D721Med (cell line): ENCODE measurements at places on chromosomes 2 and 18.

- DNase-seq, result no peak
Measured at GRCh38 chr2:85853499-85854165, 35.2 kb downstream of the ST3GAL5 start.

DNA sequence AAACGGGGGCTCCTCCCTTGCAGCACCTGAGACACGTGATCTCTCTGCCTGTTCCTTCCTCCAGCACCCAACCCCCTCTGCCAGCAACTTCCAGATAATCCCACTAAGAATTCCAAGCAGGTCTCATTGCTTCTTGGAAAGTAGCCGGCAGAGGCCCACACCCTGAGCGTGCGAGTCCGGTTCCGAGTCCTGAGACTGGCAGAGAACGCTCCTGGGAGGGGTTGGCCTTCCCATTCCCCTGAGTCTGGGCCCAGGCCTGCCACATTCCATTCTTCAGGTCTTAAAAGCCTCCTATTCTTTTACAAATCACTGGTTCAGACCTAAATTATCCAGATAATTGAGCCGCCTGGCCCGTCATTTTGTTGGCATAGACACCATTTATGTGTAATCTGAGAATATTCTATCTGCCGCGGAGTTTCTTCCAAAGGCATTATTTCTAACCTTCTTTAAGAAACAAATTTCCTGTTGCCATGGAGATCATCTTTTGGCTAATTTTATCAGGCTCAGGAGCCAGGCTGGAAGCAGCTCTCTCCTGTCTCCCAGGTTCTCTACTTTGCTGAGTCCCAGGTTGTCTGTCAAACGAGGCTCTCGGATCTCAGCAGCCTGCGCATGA is 165.4 kb downstream of the MYCN start:
- no peak for DNase-seq

DNA sequence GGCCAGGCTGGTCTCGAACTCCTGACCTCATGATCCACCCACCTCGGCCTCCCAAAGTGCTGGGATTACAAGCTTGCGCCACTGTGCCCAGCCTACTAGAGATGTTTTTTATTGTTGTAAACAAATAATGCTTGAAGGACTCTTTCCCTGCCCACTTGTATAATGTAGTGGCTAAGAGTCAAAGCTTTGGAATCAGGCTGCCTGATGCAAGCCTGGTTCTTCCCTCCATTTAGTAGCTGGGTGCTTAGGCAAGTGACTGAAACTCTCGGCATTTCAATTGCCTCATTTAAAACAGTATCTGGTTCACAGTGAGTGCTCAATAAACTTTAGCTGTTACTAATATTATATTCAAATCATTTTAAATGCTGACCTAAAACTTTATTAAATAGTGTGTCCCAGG is 264.0 kb upstream of the FBXO11 start:
- DNase-seq, result no peak

- DNase-seq, result no peak
Measured at GRCh38 chr2:9538000-9538507, 17.6 kb downstream of the ADAM17 start.

- DNase-seq, result no peak
Measured at GRCh38 chr18:48409591-48410094, 460 bp upstream of the ZBTB7C start.

GRCh38 chr2:165952741-165953211 is 800 bp downstream of the TTC21B start:
- DNase-seq, result no peak

DNA sequence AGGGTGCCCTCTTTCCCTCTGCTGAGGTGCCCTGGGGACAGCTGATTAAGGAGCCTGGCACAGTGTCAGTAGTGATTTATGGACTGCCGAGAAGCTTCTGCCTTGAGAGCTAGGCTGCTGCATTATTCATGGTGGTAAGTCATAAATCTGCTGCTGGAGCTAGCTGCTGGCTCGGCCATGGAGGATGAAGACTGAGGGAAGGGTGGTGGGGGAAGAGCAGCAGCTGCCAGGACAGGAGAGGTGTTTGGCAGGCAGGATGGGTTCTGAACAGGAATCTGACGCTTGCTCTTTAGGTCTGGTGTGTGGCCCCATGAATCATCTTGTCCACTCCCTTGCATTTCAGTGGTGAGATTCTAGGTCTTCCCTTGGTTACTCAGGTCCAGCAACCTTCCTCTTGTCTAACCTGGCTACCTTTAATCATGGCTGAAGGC is 296.3 kb downstream of the DYSF start:
- no peak for DNase-seq

DNA sequence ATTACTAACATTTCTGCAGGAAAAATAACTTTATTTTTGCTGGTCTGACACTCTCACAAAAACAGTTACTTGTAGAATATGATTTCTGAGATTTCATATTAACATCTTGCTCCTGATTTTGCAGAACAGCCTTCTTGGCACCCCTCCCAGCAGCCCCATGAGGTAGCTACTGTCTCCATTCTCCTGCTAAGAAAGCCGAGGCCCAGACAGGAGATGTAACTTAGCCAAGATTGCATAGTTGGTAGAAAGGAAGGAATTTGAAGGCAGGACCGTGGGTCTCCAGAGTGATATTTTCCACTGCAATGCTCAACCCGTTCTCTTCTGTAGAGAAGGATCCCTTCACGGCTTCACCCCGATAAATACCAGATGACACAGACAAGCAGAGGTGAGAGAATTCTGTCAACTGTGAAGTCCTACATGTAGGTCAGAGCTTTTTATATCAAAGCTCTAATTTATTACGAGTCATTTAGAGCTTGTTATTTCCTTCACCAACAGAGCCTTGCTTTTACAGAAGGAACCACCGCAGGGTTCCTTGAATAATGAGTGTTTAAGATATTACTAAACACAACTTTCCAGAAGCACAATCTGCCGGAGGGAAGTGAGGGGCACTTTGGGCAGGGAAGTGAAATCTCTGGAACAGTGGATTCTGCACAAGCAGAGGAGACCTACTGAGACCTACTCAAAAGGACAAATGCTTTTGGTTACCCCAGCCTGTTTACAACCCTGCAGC is 48.0 kb upstream of the MYCN start:
- DNase-seq, result no peak

- DNase-seq, result no peak
Measured at GRCh38 chr18:26480897-26481795, 67.2 kb downstream of the KCTD1 start.
